ENCODE measurements at places on chromosomes 16 and 17. TPM values are rescaled to one million over a fixed set of nuclear protein-coding genes. Genes with fewer than 3 reads are reported as not detected.

GRCh38 chr17:27363326-27363725 is 69.4 kb downstream of the WSB1 start:
- DNase-seq = no peak

- no peak for DNase-seq
These were observed 222.7 kb downstream of the HS3ST4 start for GRCh38 chr16:25914357-25914962.

- DNase-seq = peak; percentile 31
These were observed 98.6 kb downstream of the USP22 start for GRCh38 chr17:20944014-20944865.

DNA sequence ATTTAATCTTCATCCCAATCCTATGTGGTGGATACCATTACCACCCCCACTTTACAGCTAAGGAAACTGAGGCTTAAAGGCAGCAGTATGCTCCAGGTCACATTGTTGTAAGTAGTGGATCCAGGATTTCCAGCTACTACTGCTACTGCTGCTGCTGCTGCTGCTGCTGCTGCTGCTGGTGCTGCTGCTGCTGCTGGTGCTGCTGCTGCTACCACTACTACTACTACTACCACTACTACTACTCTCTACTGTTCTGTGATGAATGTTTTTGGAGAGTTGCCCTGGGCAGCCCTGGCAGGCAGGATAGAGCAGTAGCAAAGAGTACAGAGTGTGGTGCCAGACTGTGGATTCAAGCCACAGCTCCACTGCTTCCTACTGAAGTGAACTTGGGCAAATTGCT is 49.3 kb upstream of the SLC12A3 start:
- DNase-seq = no peak

DNA sequence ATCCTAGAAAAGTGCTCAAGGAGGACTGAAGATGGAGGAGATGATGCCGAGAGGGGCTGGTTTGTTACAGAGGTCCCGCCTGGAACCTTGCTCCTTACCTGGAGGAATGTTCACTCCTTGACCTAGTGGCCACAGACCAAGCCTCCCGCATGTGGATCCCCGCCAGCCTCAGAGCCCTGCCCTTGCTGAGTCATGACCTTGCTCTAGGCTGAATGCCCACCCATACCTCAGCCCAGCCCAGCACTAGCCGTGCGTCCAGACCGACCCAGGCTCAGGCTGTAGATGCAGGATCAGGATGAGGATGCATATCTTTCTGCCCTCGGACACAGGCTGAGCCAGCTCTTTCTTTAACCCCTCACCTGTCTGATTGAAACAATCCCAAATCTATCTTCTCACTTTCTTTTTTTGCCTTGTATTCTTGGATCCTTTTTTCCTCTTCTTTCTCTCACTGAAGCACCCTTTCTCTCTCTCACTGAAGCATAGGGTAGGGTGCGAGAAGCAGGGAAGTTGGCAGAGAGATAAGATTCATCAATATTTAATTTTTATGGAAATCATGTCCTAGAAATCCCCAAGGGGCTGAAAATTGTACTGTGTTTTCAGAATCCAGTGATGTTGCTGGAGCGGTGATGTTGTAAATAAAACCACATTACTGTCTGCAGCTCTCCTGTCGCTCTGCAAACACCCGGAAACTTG is 34.9 kb downstream of the WSCD1 start:
- no peak for DNase-seq

GRCh38 chr17:20235747-20236146 is 226.6 kb downstream of the SPECC1 start:
- DNase-seq = no peak

GRCh38 chr17:63841350-63842172 is 924 bp downstream of the SMARCD2 start:
- no peak for DNase-seq

- DNase-seq = peak; percentile 83
These were observed 14.7 kb upstream of the PLLP start for GRCh38 chr16:57299009-57299718.

DNA sequence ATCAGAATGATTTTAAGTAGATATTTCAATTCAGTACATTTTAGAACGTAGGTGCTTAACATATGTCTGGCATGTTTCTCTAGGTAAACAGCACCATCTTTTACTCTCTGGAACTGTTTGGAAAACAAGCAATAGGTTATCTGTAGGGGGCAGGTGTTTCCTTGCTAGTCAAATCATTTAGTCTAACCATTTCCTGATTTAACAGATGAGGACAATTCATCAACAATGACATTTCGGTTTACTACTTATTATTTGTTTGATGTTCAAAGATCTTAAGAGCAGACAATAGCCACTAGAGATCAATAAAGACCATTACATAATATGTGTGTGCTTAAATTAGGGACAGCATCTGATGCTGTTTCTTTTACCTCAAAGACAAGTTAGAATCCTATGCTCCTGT is 173.1 kb downstream of the CEP112 start:
- no peak for DNase-seq

Gene TMC7
- total RNA-seq = 12.5 TPM

DNA sequence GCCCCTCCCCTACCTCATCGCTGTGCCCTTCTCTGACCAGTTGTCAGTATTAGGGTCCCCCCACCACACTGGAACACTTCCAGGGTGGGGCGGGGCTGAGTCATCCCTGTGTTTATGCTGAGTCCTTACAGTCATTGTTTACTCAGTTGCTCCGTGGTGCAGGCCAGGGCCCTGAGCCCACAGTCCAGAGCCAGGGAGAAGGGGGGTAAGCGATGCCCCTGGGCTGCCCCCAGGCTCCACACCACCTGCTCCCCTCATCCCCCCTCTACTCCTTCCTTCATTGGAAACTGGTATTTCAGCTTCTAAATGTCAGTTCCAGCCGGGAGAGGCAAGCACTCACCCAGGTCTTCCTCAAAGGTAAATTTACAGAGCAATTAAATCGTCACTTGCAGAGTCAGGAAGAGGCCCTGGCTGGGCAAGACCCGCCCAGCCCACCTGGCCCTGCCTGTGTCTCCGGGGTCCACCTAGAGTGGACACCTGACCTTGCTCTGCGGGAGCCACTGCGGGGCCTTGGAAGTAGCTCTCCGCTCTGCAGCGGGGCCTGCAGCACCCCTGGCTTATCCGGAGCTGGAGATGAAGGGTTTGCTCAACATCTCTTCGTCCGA is 4.8 kb downstream of the ATP2A3 start:
- DNase-seq = peak; percentile 41

GRCh38 chr17:4476511-4477070 is 22.1 kb upstream of the SPNS2 start:
- DNase-seq = no peak

DNA sequence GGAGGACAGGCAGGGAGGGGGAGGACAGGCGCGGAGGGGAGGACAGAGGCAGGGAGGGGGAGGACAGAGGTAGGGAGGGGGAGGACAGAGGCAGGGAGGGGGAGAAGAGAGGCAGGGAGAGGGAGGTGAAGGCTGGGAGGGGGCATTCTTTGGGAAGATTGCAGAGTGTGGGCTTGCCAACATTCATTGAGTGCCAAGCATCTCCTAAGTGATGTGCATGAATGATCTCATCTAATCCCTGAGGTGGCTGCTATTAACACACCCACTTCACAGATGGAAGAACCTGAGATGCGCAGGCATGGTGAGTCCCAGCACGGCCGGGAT is 58.3 kb downstream of the NT5M start:
- no peak for DNase-seq

DNA sequence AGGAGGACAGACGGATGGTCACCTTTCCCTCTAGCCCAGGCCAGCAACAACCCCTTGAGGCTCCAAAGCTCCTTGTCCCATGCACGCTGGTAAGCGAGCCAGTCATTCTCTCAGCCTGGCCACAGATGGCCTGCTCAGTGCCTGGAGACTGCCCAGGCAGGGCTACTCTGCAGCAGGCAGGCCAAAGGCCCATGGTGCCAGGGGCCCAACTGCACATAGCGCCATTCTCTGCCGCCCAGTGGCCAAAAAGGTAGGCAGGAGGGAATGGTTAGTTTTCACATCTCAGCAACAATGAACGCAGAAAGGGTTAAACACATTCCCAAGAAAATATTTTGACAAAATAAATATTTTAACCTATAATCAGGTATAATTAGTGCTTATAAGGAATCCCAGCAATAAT is 7.7 kb upstream of the SREBF1 start:
- DNase-seq = no peak

DNA sequence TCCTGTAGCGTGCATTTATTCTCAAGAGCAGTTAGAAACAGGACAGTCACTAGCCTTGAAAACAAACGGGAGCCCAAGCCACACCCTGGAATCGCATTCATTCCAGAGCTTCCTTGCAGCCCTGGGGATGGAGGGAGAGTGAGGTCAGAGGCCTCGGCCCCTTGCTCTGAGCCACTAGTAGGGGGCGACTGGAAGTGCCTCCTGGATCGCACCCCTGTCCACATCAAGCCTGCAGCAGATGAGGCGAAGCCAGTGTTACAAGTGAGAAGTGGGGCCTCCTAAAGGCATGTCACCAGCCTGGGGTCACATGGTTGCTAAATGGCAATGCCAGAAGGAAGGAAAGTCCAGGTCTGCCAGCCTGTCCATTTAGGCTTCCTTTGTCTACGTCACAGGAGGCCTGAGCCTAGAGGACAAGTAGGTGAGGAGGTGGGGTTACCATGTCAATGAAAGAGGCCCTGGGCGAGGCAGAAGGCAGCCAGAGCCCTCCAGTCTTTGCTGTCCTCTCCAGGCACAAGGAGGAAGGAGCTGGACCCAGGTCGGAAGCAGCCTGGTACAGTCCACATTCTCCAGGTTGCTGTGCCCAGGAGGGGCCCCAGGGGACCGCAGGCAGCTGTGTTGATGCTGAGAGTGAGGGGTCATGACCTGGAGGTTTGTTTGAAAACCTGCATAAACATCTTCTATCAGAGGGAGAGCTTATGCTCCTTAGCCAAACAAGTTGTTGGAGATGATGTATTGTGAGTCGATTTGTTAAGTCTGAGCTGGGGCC is 3.0 kb upstream of the RCVRN start:
- DNase-seq = no peak

DNA sequence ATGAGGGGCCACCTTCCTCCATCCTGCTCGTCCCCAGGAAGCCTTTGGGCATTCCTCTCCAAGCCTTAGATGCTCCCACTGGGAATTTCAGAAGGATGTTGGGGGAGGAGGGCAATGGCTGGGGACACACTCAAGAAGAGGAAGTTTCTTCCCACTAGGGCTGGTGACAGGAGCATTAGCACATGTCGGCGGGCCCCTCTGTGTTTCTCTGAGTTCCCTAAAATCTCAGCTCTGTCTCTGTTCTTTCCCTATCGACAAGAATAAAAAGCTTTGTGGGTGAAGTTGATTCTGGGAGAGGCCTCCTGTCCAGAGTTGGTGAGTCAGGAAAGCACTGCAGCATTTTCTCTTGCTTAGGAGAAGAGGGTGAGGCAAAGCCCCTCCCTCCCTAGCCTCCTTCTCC is 19.7 kb upstream of the C17orf107 start:
- no peak for DNase-seq

DNA sequence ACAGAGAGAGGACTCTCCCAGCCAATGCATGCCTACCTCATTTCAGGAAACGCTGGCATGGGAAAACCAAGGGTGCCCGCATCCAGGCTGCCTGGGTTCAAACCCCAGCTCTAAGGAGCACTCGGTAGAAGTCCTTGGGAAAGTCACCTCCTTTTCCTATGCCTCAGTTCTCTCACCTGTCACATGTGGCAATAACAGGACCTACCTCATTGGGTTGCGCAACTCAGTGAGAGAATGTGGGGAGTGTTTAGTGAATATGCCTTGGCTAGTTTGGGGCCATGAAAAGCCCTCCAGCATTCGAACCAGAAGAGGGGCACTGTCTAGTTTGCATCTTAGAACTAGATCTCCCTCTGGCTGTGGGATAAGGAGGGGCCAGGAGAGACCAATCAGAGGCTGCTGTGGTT is 9.0 kb upstream of the NXPH3 start:
- DNase-seq = no peak

- peak; percentile 67 for DNase-seq
These were observed 90.6 kb upstream of the CDH5 start for GRCh38 chr16:66275775-66276428.

DNA sequence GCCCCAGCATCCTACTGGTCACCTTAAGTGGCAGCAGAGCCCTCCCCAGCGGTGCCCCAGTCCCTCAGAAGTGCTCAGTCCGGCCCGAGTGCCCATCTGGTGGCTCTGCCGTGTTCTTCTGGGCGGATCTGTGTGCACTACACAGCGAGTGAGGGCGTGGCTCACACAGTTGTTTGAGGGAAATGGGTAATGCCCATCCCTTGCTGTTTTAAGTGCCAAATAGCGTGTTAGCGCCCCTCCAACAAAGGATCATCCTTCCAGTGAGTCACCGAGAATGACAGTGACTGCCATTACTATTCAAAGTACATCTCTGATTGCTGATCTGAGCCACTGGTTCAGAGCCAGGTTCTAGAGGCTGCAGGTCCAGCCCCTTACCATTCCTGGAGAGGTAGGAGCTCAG is 152.0 kb downstream of the LGALS9B start:
- DNase-seq = no peak

Gene ZSCAN10
- not detected for total RNA-seq

Gene GCGR
- total RNA-seq = not detected

DNA sequence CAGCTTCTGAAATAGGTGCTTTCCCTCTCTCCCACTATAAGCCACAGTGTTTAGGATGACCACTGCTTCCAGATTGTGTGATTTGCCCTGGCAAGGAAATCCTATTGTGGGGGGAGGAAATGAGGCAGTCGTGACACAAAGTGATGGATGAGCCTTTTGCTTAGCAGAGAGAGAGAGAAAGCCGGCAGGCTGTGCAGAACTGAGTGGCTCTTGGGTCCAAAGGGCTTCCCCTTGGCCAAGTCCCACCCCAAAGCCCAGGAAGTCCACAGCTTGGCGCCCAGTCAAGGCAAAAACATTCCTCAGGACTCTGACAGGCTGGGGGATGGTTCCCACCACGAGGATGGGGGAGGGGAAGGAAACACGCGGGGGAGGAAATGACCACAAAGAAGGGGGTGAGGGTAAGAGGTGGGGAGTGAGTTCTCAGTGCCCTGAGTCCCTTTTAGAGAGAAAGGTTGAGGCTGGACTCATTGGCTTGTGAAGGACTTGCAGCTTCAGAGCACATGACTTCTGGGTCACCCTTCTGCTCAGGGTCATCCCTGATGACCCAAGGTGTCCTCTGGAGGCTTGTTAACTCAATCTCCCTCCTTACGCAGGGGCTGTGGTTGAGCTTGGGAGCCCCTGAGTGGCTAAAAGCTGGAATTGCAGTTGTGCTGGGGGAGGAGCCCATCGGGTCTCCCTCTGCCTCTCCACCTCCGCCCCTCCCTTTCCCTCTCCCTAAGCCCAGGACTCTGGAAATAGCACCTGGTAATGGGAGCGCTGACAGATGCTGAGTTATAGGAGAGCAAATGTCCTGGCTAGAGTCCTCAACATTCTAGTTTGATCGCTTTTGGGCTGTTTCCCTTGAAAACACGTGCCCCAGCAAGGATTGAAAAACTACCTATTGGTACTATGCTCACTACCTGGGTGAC is 10.3 kb upstream of the MSL1 start:
- peak; percentile 94 for DNase-seq

Gene ASGR1
- 2.8 TPM for total RNA-seq

DNA sequence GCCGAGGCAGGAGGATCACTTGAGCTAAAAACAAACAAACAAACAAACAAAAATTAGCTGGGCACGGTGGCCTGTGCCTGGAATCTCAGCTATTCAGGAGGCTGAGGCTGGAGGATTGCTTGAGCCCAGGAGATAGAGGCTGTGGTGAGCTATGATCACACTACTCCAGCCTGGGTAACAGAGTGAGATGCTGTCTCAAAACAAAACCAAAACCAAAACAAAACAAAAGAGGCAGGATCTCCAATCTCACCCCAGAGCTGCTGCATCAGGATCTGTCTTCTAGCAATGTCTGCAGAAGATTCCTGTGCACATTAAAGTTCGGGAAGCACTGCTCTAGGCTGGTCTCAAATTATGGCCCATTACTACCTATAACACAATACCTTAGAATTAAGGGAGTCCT is 43.1 kb downstream of the MAP2K6 start:
- no peak for DNase-seq

All from HT1080 (cell line).